CD8-positive, alpha-beta memory T cell (primary cell): ENCODE measurements at places on chromosomes 12 and 14.

DNA sequence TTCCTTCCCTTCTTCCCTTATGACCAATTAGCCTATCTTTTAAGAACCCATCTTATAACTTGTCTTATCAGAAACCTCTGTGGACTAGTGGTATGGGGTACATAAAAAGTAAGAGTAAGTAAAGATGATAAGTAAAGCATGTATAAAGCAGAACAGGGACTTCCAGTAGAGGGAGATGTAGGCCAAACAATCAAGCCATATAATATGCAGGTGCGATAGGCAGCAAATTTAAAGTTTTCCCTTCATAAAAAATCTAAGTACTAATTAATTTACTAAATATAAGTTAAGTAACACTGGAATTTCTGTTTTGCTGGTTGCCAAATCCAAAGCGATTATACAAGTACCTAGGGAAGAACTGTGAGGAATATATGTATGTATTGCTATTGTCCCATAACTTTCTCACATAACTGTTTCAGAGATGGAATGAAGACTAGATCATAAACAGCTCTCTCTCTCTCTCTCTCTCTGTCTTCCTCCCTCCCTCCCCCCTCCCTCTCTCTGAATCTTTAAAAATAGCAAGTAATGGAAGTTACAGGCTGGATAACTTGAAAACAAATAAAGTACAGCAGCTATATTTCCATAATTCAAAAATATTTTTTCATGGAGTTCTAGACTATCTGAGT is 25.7 kb downstream of the METTL25 start:
- DNase-seq = no peak

GRCh38 chr12:112740387-112740934 is 51.1 kb upstream of the RPH3A start:
- DNase-seq = no peak

DNA sequence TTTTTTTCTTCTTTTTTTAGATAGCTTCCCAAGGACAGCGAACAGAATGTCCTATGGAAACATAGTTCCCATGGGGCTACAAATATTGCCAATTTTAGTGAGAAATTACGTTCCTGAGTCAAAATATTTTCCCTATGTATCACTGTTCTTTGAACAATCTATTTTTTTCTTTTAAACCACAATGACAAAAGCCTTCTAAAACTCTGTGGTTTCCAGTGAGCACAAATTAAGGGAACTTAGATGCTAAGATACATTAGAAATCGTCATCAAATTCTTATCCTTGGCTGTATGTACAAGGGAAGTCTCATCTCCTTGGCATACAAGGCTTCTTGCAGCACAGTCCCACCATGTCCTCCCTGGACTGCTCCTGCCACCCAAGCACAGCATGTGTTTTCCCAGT is 17.9 kb downstream of the CPM start:
- DNase-seq = no peak

DNA sequence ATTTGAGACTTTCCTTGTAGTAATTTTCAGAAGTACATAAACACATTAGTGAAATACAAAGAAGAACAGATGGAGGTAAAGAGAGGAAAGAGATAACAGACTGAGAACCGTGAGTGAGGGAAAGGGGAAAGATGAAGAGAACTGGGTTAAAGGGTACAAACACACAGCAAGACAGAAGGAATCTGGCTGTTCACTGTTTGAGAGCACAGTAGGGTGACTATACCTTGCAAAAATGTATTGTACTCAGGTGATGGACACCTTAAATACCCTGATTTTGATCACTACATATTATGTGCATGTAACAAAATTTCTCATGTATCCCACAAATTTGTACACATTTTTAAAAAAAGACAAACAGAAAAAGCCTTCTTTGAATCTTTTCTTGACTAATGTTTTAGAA is 2.7 kb upstream of the TRHDE start:
- no peak for DNase-seq

DNA sequence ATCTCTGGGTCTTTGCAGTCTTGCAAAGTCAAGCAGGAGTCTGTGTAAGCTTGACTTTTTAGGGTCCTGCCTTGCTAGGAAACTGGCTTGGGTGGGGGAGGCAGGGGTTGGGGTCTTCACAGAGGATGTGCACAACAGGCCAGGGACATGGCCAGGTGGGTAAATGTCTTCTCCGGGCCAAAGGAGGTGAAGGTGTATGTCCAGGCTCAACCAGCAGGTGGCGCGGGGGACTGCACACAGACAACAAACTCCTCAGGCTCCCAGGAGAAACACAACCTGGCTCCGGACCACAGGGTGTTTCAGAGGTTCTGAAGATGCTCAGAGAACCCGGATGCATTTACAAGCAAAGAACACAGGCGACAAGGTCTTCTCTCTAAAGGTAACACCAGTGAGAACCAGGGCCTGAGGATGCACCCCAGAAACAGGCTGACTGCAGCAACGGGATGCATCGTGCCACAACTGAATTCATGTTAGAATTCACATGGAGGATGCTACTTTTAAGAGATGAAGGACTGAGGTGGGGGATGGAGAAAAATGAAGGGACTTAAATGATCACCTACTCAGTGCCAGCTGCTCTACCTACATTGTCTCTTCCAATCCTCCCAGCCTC is 56.0 kb downstream of the PLEKHG3 start:
- peak; percentile 33 for DNase-seq

- no peak for DNase-seq
Measured at GRCh38 chr12:97639702-97640101, 177.1 kb downstream of the RMST start.

GRCh38 chr12:89618113-89618862 is 90.3 kb downstream of the ATP2B1 start:
- no peak for DNase-seq

GRCh38 chr14:95290871-95291431 is 28.8 kb downstream of the CLMN start:
- DNase-seq = no peak

DNA sequence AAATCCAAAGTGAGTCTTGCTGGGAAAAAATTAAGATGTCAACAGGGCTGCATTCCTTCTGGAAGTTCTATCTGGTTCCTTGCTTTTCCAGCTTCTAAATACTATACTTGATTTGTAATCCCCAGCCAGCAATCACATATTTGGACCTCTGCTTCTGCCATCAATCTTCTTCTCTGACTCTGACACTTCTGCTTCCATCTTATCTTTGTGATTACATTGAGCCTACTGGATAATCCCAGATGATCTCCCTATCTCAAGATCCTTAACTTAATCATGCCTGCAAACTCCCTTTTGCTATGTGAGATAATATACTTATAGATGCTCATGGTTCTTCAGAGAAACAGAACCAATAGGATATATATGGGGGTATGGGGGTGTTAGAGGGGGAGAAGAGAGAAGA is 49.9 kb upstream of the ZDHHC17 start:
- DNase-seq = no peak
